ENCODE measurements at places on chromosomes 11 and 22. TPM values are rescaled to one million over a fixed set of nuclear protein-coding genes. Genes with fewer than 3 reads are reported as not detected.

DNA sequence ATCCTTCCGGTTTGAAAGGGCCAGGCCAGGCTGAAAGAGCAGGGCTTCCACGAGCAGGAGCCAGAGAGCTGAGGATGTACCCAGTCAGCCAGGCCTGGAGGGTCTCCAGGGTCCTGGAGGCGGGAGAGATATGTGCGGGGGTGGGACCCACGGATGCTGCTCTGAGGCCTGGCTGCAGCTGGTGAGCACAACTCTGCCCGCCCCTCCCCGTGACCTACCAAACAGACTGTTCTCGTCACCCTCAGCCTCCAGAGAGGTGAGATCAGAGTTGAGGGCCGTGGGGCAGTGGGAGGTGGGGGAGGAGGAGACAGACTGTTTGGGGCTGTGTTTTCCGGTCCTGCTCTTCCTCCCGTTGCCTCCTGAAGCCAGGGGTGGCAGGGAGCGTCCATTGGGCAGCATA is 42.2 kb downstream of the TRIOBP start:
- no peak overlapping the region for H3K4me3 ChIP-seq
- no peaks in the 10 kb centered on the region for H3K27me3 ChIP-seq
- H3K27ac ChIP-seq: no peak overlapping the region
- no peaks in the 10 kb centered on the region for H3K36me3 ChIP-seq
- peak; percentile 48 for DNase-seq
- peaks cover 12% of the 10 kb centered on the region for H3K4me1 ChIP-seq

DNA sequence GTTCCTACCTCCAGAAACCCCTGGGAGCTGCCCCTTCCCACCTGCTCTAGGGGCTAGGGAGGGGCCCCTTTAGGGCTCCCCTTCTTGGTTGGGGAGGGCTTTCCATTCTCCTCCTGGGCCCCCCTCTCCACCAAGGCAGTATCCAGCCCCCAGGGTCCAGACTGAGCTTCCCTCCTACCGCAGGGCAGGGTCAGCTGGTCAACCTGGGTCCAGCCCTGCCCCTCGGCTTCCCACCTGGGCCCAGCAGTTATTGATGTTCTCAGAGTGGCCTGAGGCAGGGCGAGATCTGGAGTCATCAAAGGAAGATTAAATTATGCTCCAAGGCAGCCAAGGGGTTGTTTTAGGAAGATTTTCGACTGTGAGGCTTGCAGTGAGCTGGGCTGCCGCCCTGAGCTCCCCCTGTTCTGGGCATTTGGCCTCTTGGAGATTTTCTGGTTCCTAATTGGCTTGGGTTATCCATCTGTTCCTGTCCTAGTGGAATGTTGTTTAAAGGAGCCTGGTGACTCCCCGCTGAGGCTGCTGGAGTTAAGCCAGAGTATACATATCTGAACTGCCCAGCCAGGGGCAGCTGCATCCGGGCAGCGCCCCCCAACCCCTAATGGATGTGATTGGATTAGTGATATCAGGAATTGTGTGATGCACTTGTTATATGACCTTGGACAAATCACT is 1.8 kb upstream of the SLC22A8 start:
- H3K4me1 ChIP-seq: no peaks in the 10 kb centered on the region
- no peaks in the 10 kb centered on the region for H3K36me3 ChIP-seq
- H3K27ac ChIP-seq: no peak overlapping the region
- H3K27me3 ChIP-seq: no peaks in the 10 kb centered on the region
- no peak overlapping the region for H3K4me3 ChIP-seq

DNA sequence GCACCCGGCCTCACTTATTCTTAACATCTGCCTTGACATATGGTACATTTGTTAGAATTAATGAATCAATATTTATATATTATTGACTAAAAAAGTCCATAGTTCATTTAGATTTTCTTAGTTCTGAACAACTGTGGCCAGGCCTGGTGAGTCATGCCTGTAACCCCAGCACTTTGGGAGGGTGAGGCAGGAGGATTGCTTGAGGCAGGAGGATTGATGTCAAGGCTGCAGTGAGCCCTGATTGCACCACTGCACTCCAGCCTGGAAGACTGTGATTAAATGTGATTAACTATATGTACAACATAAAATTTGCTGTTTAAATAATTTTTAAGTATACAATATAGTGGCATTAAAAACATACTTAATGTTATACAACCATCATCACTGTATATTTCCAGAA is 5.6 kb downstream of the UVRAG start:
- H3K4me3 ChIP-seq: no peak overlapping the region
- no peak for DNase-seq
- no peaks in the 10 kb centered on the region for H3K36me3 ChIP-seq
- H3K4me1 ChIP-seq: peaks cover 11% of the 10 kb centered on the region
- H3K27ac ChIP-seq: no peak overlapping the region
- H3K27me3 ChIP-seq: no peaks in the 10 kb centered on the region

- H3K27me3 ChIP-seq: no peaks in the 10 kb centered on the region
- H3K36me3 ChIP-seq: no peaks in the 10 kb centered on the region
- H3K4me1 ChIP-seq: no peaks in the 10 kb centered on the region
- no peak overlapping the region for H3K4me3 ChIP-seq
These were observed 10.9 kb upstream of the CCND1 start for GRCh38 chr11:69630017-69630416.

- H3K4me1 ChIP-seq: no peaks in the 10 kb centered on the region
- H3K27me3 ChIP-seq: no peaks in the 10 kb centered on the region
- H3K4me3 ChIP-seq: no peak overlapping the region
- H3K36me3 ChIP-seq: no peaks in the 10 kb centered on the region
These were observed 299.9 kb downstream of the DCDC1 start for GRCh38 chr11:31069447-31070205.

DNA sequence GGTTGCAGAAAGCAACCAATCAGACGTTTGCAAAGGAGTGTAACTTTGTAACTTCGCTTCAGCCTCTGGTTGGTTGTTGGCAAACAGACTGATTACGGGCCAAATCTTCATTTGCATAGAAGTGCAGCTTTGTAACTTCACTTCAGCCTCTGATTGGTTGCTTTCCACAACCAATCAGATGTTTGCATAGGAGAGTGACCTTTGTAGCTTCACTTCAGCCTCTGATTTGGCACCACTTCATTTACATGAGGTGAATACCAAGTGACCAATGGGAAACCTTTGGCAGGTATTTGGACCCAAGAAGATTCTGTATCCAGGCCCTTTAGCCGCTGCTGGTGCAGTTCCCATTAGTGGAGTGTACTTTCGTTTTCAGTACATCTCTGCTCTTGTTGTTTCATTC is 16.0 kb downstream of the USP47 start:
- H3K4me3 ChIP-seq: no peak overlapping the region
- H3K27ac ChIP-seq: no peak overlapping the region
- no peaks in the 10 kb centered on the region for H3K27me3 ChIP-seq
- H3K36me3 ChIP-seq: no peaks in the 10 kb centered on the region
- H3K4me1 ChIP-seq: no peaks in the 10 kb centered on the region

- no peaks in the 10 kb centered on the region for H3K4me1 ChIP-seq
- no peaks in the 10 kb centered on the region for H3K36me3 ChIP-seq
- H3K4me3 ChIP-seq: no peak overlapping the region
- no peak for DNase-seq
These were observed 106.1 kb downstream of the CD44 start for GRCh38 chr11:35245056-35245455.

GRCh38 chr11:6245536-6245935 is 6.6 kb downstream of the CNGA4 start:
- H3K4me3 ChIP-seq: no peak overlapping the region
- DNase-seq: no peak
- H3K27ac ChIP-seq: no peak overlapping the region
- no peaks in the 10 kb centered on the region for H3K27me3 ChIP-seq
- no peaks in the 10 kb centered on the region for H3K36me3 ChIP-seq
- H3K4me1 ChIP-seq: no peaks in the 10 kb centered on the region

- no peaks in the 10 kb centered on the region for H3K27me3 ChIP-seq
- no peak overlapping the region for H3K27ac ChIP-seq
- H3K4me3 ChIP-seq: no peak overlapping the region
- H3K4me1 ChIP-seq: no peaks in the 10 kb centered on the region
- H3K36me3 ChIP-seq: no peaks in the 10 kb centered on the region
These were observed 50.7 kb downstream of the CSF2RB start for GRCh38 chr22:36964106-36964505.

DDIAS gene
- 7.8 TPM for total RNA-seq

CD3E gene
- total RNA-seq: 5.7 TPM

GRCh38 chr11:33160136-33160535 is 1.1 kb downstream of the CSTF3 start:
- H3K4me1 ChIP-seq: peaks cover 14% of the 10 kb centered on the region
- H3K27ac ChIP-seq: no peak overlapping the region
- peak overlapping the region; percentile 92 for H3K4me3 ChIP-seq
- DNase-seq: no peak
- H3K36me3 ChIP-seq: no peaks in the 10 kb centered on the region

DNA sequence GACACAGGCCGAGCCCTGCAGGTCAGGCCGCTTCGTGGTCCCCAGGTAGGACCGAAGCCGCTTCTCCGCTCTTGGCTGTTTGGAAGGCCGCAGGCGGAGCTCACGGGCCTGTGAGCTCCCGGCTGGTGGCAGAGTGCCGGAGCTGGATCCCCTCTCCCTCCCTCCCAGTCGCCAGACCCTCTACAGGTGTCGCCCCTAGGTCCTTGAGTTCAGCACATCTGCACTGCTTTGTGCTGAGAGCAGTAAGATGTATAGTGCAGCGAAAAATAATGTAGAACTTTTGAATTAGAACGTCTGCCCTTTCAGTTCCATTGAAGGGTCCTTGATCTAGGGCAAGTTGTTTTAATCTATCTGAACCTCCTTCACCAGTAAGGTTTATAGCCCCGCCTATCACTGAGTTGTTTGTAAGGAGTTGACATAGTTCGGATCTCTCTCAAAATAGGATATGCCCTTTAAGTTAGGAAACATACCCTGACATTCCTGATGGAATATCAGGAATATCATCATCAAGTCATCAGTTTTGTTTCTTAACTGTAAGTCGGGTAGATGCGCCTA is 419 bp downstream of the ANKRD49 start:
- peaks cover 7% of the 10 kb centered on the region for H3K4me1 ChIP-seq
- H3K4me3 ChIP-seq: peak overlapping the region; percentile 89
- DNase-seq: no peak
- H3K27me3 ChIP-seq: no peaks in the 10 kb centered on the region
- H3K36me3 ChIP-seq: no peaks in the 10 kb centered on the region

- no peaks in the 10 kb centered on the region for H3K4me1 ChIP-seq
- H3K36me3 ChIP-seq: no peaks in the 10 kb centered on the region
- H3K27me3 ChIP-seq: no peaks in the 10 kb centered on the region
These were observed 889.7 kb upstream of the API5 start for GRCh38 chr11:42422090-42422489.

DNA sequence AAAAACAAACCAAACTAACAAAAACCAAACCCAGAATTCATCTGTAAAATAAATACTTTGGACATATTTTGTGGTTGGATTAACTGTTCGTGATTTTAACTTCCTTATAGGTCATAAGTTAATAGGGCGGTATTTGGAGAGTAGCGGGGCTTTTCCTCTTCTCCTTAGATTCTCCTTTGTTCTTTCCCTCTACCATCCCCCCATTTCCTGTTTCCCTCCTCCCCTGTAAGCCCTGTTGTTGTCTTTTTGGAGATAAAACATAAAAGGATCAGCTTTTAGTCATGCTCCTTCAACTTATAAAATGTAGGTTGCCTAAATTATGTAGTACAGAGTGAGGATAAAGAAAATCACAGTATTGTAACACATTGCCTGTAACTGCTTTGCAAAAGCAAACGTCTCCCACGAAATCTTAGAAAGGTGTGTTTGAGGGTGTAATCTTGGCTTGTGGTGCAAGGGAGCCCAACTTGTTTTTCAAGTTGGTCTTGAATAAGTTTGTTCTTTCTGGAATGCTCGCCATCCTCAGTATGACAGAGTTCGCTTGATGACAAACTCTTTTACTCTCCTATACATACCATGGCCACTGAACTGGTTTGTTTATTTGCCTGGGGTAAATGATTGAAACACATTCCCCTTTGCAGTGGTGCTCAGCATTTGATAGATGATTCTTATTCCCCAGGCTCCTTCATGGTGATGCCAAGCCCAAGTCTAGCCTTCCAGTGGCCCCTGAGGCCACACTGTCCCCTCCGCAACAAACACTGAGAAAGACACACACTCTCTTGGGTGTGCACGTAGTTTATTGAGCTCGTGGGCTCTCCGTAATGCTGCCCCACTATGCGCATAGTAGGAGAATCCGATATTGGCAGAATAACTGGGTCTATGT is 49.4 kb downstream of the TEAD1 start:
- no peaks in the 10 kb centered on the region for H3K27me3 ChIP-seq
- peak overlapping the region; percentile 91 for H3K27ac ChIP-seq
- DNase-seq: peak; percentile 46
- H3K36me3 ChIP-seq: no peaks in the 10 kb centered on the region
- no peak overlapping the region for H3K4me3 ChIP-seq
- H3K4me1 ChIP-seq: peaks cover 12% of the 10 kb centered on the region

ELF5 gene
- not detected for total RNA-seq

- H3K27me3 ChIP-seq: no peaks in the 10 kb centered on the region
- no peak overlapping the region for H3K27ac ChIP-seq
- no peak overlapping the region for H3K4me3 ChIP-seq
- no peaks in the 10 kb centered on the region for H3K4me1 ChIP-seq
These were observed 41.6 kb downstream of the PHF21A start for GRCh38 chr11:46079662-46080061.

TIMM10 gene
- total RNA-seq: 67.1 TPM

DNA sequence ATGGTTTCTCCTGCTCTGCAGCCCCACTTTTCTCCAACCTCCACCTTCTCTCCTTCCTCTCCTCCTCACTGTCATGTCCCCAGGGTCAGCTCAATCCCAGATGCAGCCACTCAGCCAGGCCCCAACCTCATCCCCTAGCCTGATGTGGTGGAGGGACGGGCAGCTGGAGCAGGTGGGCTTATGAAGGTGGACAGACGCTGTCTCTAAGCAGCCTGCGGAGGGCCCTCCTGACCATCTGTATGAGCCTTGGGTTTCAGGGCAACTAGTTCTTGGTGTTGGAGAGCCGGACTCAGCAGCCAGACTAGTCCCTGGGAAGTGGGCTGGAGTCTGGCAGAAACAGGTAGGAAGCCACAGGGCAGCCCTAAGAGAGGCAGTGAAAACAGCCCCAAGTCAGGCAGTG is 18.1 kb downstream of the CRYBB2 start:
- no peaks in the 10 kb centered on the region for H3K27me3 ChIP-seq
- no peak for DNase-seq
- H3K36me3 ChIP-seq: no peaks in the 10 kb centered on the region
- no peak overlapping the region for H3K4me3 ChIP-seq

C11orf42 gene
- total RNA-seq: not detected

MED15 gene
- total RNA-seq: 93.1 TPM

TBX10 gene
- total RNA-seq: 7.8 TPM

OR5B21 gene
- not detected for total RNA-seq

DNA sequence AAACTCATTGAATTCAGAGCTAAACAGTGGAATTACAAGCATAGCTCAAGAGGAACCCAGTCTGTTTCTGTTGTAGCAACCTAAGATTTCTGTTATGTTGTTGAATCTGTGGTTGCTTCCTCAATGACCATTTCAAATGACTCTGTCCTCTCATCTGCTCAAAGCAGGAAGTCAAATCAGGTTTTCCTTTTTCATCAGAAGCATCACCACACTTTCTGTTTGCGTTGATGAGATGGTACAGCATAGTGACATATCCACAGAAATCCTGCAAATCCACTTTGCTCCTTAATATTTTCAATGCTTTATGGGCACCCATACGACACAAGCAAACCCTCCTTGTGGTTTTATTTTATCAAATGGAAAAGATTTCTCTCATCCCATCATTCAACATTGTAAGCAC is 12.6 kb upstream of the UCP2 start:
- no peak for DNase-seq
- no peaks in the 10 kb centered on the region for H3K36me3 ChIP-seq
- no peak overlapping the region for H3K4me3 ChIP-seq

ZC3H7B gene
- total RNA-seq: 51.7 TPM

- H3K27ac ChIP-seq: peak overlapping the region; percentile 99
- H3K27me3 ChIP-seq: no peaks in the 10 kb centered on the region
- peaks cover 28% of the 10 kb centered on the region for H3K36me3 ChIP-seq
- peaks cover 28% of the 10 kb centered on the region for H3K4me1 ChIP-seq
- DNase-seq: no peak
- peak overlapping the region; percentile 83 for H3K4me3 ChIP-seq
These were observed 728 bp downstream of the RPL3 start for GRCh38 chr22:39318507-39319283.
